ENCODE measurements at places on chromosomes 16 and 17. TPM values are rescaled to one million over a fixed set of nuclear protein-coding genes. Genes with fewer than 3 reads are reported as not detected.

DNA sequence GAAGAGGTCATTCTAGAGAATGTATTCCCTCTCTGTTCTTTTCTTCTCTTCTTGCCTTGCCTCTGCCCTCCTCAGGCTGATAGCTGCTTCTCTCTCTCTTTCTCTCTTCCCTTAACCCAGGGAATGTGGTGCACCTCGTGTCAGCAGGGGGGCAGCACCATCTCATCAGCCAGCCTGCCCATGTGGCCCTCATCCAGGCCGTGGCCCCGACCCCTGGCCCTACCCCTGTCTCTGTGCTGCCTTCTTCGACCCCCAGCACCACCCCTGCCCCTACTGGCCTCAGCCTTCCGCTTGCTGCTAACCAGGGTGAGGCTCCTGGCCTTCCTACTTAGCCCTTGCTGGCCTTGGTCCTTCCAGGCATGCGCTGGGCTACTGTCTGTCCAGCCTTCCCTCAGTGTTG lies 23.5 kb downstream of the SRCAP start:
- H3K27me3 ChIP-seq = no peaks in the 10 kb centered on the region
- H3K4me3 ChIP-seq = no peak overlapping the region
- H3K27ac ChIP-seq = no peak overlapping the region

DNA sequence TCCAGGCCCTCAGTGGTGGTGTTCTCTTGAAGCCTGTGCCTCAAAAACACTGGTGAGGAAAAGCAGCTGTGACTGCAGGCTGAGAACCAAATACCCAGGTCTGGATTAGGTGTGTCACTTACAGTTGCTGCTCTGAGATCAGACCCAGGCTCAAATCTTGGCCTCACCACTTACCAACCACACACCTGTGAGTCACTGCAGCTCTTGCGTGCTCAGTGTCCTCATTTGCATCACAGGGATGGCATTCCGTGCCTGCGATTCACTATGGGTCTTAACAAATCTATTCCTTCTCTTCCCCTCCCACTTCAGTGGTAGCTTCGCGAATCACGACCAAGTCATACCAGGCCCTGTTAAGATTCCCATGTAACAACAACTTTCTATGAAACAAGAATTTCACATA lies 233.4 kb upstream of the HSBP1 start:
- H3K27ac ChIP-seq = no peak overlapping the region
- no peaks in the 10 kb centered on the region for H3K36me3 ChIP-seq
- DNase-seq = no peak
- no peak overlapping the region for H3K4me3 ChIP-seq
- H3K27me3 ChIP-seq = no peaks in the 10 kb centered on the region
- no peaks in the 10 kb centered on the region for H3K4me1 ChIP-seq

GRCh38 chr17:67942810-67943209 lies 53.5 kb downstream of the C17orf58 start:
- no peaks in the 10 kb centered on the region for H3K27me3 ChIP-seq
- no peak overlapping the region for H3K27ac ChIP-seq
- H3K4me3 ChIP-seq = no peak overlapping the region
- H3K4me1 ChIP-seq = no peaks in the 10 kb centered on the region
- DNase-seq = no peak

- DNase-seq = no peak
- no peak overlapping the region for H3K27ac ChIP-seq
- no peaks in the 10 kb centered on the region for H3K27me3 ChIP-seq
- H3K4me3 ChIP-seq = no peak overlapping the region
Measured at GRCh38 chr16:19223235-19224170, 55.5 kb downstream of the SYT17 start.

GRCh38 chr16:75593825-75594820 lies 27.9 kb downstream of the GABARAPL2 start:
- no peaks in the 10 kb centered on the region for H3K36me3 ChIP-seq
- no peak overlapping the region for H3K27ac ChIP-seq
- no peaks in the 10 kb centered on the region for H3K27me3 ChIP-seq
- no peak for DNase-seq
- H3K4me3 ChIP-seq = no peak overlapping the region

- H3K27me3 ChIP-seq = peaks cover 2% of the 10 kb centered on the region
- H3K4me3 ChIP-seq = no peak overlapping the region
- DNase-seq = no peak
- H3K4me1 ChIP-seq = peaks cover 5% of the 10 kb centered on the region
Measured at GRCh38 chr17:81304196-81305015, 9.3 kb upstream of the SLC38A10 start.

DNA sequence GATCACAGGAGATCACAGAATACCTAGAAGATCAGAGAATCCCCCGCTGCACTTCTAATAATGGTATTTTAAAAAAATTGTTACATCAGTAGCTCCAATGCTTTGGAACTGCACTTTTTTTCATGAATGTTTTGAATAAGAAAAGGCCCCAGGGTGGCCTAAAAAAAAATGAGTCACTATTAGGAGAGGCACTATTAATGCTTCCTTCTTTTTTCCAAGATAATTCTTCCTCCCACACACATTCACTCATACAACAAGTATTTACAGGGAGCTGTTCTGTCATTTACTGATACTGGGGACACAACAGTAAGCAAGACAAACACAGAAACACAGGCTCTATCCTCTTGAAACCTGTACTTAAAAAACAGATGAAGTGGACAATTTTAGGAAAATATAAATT lies 675 bp upstream of the PDZD9 start:
- DNase-seq = peak; percentile 16
- no peak overlapping the region for H3K27ac ChIP-seq
- H3K36me3 ChIP-seq = no peaks in the 10 kb centered on the region
- no peak overlapping the region for H3K4me3 ChIP-seq
- H3K4me1 ChIP-seq = peaks cover 9% of the 10 kb centered on the region
- H3K27me3 ChIP-seq = no peaks in the 10 kb centered on the region

DNA sequence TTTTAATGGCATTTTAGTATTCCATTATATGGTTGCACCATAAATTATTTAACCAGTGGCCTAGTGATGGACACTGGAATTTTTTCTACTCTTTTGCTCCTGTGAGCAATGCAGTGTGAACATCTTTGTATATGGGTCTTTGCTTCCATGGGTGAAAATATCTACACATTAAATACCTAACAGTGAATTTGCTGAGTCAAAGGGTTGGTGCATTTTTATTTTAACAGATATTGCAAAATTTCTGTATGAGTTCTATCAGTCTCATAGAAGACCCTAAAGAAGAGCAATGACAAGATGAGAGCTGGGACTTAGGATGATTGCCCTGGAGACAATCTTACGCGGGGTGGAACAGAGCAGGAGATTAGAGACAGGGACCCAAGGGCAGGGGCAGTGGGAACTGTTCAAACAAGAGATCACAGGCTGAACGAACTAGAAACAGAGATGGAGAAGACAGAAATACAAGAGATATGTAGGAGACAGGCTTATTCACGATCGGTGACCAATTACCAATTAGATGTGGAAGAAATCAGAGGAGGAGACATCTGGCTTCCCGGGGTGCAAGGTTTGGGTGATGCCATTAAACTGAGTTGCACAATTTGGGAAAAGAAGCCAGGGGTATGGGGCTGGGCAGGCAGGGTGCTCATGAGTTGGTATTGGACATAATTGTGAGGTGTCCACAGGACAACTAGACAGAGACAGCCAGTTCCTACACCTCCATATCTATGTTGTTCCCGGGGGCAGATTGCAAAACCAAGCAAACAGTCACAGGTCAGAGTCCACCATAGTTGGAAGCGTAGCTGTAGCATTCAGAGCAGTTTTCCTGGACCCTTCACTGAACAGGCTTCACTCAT lies 39.9 kb upstream of the LONP2 start:
- H3K27ac ChIP-seq = no peak overlapping the region
- no peak overlapping the region for H3K4me3 ChIP-seq
- no peaks in the 10 kb centered on the region for H3K4me1 ChIP-seq
- no peaks in the 10 kb centered on the region for H3K36me3 ChIP-seq
- H3K27me3 ChIP-seq = no peaks in the 10 kb centered on the region

- no peak overlapping the region for H3K27ac ChIP-seq
- DNase-seq = no peak
- H3K4me3 ChIP-seq = no peak overlapping the region
- no peaks in the 10 kb centered on the region for H3K4me1 ChIP-seq
- no peaks in the 10 kb centered on the region for H3K27me3 ChIP-seq
Measured at GRCh38 chr16:19785081-19785480, 67.0 kb downstream of the IQCK start.

DNA sequence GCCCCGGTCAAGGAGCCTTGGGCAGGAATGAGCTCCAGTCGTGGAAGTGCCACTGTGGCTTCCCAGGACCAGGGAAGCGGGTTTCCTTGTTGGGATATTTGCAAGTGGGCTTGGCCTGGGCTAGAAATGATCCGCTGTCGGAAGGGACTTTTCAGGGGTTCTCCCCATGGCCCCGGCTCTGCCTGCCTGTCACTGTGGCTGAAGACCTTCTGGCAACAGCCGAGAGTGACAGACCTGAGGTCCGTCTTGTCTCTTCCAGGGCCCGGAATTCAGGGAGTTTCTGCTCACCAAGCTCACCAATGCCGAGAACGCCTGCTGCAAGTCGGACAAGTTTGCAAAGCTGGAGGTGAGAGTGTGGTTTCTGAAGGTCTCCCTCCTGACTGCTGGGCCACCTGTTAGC lies 57.7 kb downstream of the OR1D5 start:
- no peak overlapping the region for H3K4me3 ChIP-seq
- no peak overlapping the region for H3K27ac ChIP-seq
- DNase-seq = no peak
- H3K4me1 ChIP-seq = peaks cover 46% of the 10 kb centered on the region

DNA sequence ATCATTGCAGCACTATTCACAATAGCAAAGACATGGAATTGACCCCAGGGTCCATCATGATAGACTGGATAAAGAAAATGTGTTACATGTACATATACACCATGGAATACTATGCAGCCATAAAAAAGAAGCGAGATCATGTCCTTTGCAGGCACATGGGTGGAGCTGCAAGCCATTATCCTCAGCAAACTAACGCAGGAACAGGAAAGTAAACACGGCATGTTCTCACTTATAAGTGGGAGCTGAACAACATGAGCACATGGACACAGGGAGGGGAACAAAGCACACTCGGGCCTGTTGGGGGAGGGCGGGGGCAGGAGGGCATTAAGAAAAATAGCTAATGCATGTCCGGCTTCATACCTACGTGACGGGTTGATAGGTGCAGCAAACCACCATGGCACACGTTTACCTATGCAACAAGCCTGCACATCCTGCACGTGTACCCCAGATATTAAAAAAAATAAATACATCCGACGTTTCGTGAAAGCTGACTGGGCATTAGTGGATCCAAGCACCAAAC lies 28.9 kb downstream of the ZNF778 start:
- no peaks in the 10 kb centered on the region for H3K27me3 ChIP-seq
- H3K36me3 ChIP-seq = no peaks in the 10 kb centered on the region
- peaks cover 15% of the 10 kb centered on the region for H3K4me1 ChIP-seq

DNA sequence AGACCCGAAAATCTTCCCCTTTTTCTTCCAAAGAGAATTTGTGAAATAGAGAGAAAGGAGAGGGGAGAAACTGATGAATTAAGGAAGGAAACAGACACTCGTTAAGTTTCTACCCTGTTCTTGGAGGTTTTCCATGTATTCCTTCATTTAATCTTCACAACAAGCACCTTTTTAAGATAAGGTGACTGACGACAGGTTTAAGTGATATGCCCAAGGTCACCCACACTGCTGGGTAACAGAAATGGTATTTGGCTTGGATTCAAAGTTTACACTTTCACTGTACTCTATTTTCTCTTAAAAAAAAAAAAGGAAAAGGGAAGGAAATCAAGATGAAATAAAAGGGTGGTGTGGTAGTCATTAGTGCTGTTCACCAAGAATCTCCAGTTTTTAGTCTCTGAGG lies 33.5 kb upstream of the TOX3 start:
- H3K36me3 ChIP-seq = no peaks in the 10 kb centered on the region
- no peak for DNase-seq
- no peaks in the 10 kb centered on the region for H3K27me3 ChIP-seq
- H3K4me1 ChIP-seq = no peaks in the 10 kb centered on the region
- no peak overlapping the region for H3K4me3 ChIP-seq
- H3K27ac ChIP-seq = no peak overlapping the region

- no peaks in the 10 kb centered on the region for H3K36me3 ChIP-seq
- no peak for DNase-seq
- no peak overlapping the region for H3K27ac ChIP-seq
- no peaks in the 10 kb centered on the region for H3K4me1 ChIP-seq
- no peak overlapping the region for H3K4me3 ChIP-seq
Measured at GRCh38 chr17:71765437-71765836, 355.4 kb upstream of the SOX9 start.

GRCh38 chr17:6430769-6431168 lies 4.2 kb downstream of the AIPL1 start:
- H3K27me3 ChIP-seq = no peaks in the 10 kb centered on the region
- no peak for DNase-seq
- no peaks in the 10 kb centered on the region for H3K36me3 ChIP-seq
- no peak overlapping the region for H3K4me3 ChIP-seq
- H3K27ac ChIP-seq = no peak overlapping the region

GRCh38 chr17:8053600-8053999 lies 14.7 kb downstream of the ALOX15B start:
- H3K27me3 ChIP-seq = no peaks in the 10 kb centered on the region
- H3K36me3 ChIP-seq = no peaks in the 10 kb centered on the region
- peaks cover 22% of the 10 kb centered on the region for H3K4me1 ChIP-seq
- H3K27ac ChIP-seq = no peak overlapping the region

GRCh38 chr16:65679785-65680184 lies 557.9 kb upstream of the CDH11 start:
- H3K36me3 ChIP-seq = no peaks in the 10 kb centered on the region
- H3K4me1 ChIP-seq = no peaks in the 10 kb centered on the region
- DNase-seq = no peak
- H3K4me3 ChIP-seq = no peak overlapping the region
- no peak overlapping the region for H3K27ac ChIP-seq

DNA sequence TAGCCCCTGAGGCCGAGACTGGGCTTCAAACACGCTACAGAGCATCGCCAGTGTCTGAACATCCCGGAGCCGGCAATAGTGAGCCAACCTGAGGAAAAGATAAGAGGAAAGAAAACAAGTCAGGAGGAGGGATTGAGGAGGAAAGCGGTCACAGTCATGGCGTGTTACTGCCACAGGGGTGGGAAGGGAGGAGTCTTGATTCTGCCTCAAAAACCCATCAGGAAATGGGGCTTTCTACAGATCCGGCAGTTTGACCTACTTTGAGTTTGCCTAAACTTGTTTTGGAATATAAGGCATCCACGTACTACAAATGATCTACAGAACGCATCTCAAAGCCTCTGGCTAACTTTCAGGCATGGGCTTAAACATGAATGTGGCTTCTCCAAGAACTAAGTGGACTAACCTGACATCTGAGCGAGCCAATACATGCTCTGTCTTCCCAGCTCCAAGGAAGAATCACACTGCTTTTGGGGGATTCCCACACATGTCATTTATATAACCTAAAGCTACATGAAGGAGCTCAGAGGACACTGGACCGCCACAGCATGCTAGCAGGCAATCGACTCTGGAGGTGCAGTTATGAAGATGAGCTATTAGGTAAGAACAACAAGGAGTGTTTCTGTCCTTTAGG lies 96.6 kb downstream of the WDR59 start:
- no peak overlapping the region for H3K27ac ChIP-seq
- no peaks in the 10 kb centered on the region for H3K27me3 ChIP-seq
- H3K4me1 ChIP-seq = no peaks in the 10 kb centered on the region
- H3K36me3 ChIP-seq = peaks cover 73% of the 10 kb centered on the region

GRCh38 chr17:16281351-16281750 lies 64.3 kb downstream of the PIGL start:
- H3K27me3 ChIP-seq = no peaks in the 10 kb centered on the region
- H3K4me3 ChIP-seq = no peak overlapping the region
- DNase-seq = no peak
- H3K36me3 ChIP-seq = peaks cover 6% of the 10 kb centered on the region
- no peak overlapping the region for H3K27ac ChIP-seq

Gene NDE1
- total RNA-seq = 144 TPM

Gene CMIP
- total RNA-seq = 168 TPM

Gene KCTD19
- not detected for total RNA-seq

Gene KAT2A
- 61.6 TPM for total RNA-seq

Gene ACE
- total RNA-seq = 0.67 TPM

Gene CRYM
- total RNA-seq = 8.2 TPM

Gene SMG1
- 271 TPM for total RNA-seq

Gene CDC27
- 86.5 TPM for total RNA-seq

Gene MYL4
- total RNA-seq = 0.42 TPM

Gene CCL3
- total RNA-seq = 5.7 TPM

Gene SLC52A1
- not detected for total RNA-seq

Measured in B cell (primary cell).